ENCODE measurements at places on chromosomes 12 and 14.
A peak's percentile ranks its signal among the peaks of the same experiment; 100 is the strongest.

GRCh38 chr14:106372870-106373652 lies 846.7 kb downstream of the TMEM121 start:
- peak; percentile 63 for DNase-seq

DNA sequence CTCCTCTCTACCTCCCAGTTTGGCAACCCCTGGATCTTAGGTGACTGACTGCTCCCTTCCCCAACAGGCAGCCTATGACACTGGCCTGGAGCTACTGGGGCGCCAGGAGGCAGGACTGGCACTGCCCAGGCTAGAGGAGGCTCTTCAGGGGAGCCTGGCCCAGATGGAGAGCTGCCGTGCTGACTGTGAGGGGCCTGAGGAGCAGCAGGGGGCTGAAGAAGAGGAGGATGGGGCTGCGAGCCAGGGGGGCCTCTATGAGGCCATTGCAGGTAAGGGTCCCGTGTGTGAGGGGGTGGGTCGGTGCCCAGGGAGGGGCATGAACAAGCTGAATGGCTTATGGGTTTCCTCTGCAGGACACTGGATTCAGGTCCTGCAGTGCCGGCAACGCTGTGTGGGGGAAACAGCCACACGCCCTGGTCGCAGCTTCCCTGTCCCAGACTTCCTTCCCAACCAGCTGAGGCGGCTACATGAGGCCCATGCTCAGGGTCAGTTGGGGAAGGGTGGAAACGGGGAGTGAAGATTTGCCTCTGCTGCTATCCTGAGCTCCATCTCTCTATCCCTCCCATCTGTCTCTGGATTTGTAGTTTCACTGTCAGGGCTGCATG lies 2.2 kb downstream of the P3H3 start:
- DNase-seq = no peak

DNA sequence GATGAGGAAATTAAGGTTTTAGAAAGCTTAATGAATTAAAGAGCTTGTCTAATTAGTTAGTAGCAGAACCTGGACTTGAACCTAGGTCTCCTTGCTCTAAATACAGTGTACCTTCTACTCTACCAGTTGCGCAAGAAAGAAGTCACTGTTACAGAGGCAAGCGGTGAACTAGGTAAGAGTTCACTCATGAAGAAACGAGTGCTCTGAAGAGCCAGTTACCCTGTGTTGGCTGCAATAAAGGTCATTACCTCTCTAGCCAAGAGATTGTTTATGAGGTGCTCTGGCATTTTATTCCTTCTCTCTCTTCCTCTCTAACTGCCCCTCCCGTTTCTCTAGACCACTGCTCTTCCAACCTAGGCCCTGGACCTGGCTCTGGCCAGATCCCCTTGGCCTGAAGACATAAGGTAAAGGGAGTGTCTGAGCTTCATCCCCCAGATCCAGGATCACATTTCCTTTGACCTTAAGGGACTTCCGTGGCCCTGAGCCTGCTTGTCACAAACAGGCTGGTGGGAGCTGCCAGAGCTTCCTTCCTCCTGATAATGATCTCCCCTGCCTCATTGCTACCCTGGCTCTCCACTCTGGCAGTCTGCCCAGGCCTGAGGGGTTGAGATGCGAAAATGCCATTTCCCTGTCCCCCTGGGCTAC lies 1.9 kb downstream of the RNASE7 start:
- DNase-seq = no peak

GRCh38 chr14:101363261-101363555 lies 198.1 kb upstream of the DIO3 start:
- DNase-seq = no peak

- peak; percentile 17 for DNase-seq
These were observed 360.4 kb upstream of the MDGA2 start for GRCh38 chr14:48035836-48036235.

DNA sequence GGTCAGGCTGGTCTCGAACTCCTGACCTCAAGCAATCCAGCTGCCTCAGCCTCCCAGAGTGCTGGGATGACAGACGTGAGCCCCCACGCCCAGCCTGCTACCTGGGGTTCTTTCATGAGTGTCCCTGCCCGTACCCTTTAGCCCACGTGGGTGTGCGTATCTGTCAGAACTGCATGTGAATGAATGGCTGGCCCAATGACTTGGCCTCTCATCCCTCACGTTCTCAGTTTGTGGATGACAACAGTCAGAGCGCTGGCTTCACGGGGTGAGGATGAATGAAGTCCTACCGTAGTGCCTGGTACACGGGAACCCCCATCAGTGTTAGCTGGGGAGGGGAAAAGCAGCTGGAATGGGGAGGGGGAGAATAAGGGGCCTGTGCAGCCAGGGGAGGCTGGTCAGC lies 16.1 kb upstream of the ZDHHC22 start:
- no peak for DNase-seq

- no peak for DNase-seq
These were observed 1.3 kb downstream of the CLEC7A start for GRCh38 chr12:10128687-10129086.

- DNase-seq = no peak
These were observed 28.5 kb downstream of the CCDC60 start for GRCh38 chr12:119363037-119363436.

GRCh38 chr12:113818283-113818682 lies 147.8 kb downstream of the RBM19 start:
- DNase-seq = no peak

GRCh38 chr12:48788854-48789775 lies at the start of gene ADCY6:
Gene ADCY6, minus strand, starts transcription at chr12:48789089. Its CDS starts 5,655 bp downstream, at chr12:48783434.
- peak; percentile 89 for DNase-seq
